Osteocyte (in vitro differentiated cells): ENCODE measurements at places on chromosomes 7 and 10. TPM values are rescaled to one million over a fixed set of nuclear protein-coding genes. Genes with fewer than 3 reads are reported as not detected.

PNLIPRP1 gene
- total RNA-seq, result not detected in 2 replicates

HOXA13 gene
- total RNA-seq, result not detected in 2 replicates

SPDYE11 gene
- total RNA-seq, result not detected in 2 replicates

CCL24 gene
- total RNA-seq, result not detected in 2 replicates

PRSS2 gene
- not detected in 2 replicates for total RNA-seq

SLC26A5 gene
- not detected in 2 replicates for total RNA-seq

NUDT1 gene
- total RNA-seq, result 12.8 and 14.8 TPM in 2 replicates

CCNJ gene
- total RNA-seq, result 6.9 and 9.6 TPM in 2 replicates

FGFBP3 gene
- 3.1 and 3.7 TPM in 2 replicates for total RNA-seq

MUC3A gene
- not detected in 2 replicates for total RNA-seq

CYP51A1 gene
- 49.2 and 50.2 TPM in 2 replicates for total RNA-seq

GPR15LG gene
- not detected in 2 replicates for total RNA-seq

GNAT3 gene
- total RNA-seq, result not detected in 2 replicates

ARID5B gene
- 87.3 and 89.4 TPM in 2 replicates for total RNA-seq

VSIR gene
- 0.16 and 0.75 TPM in 2 replicates for total RNA-seq

ZNF722 gene
- not detected in 2 replicates for total RNA-seq

DUSP5 gene
- total RNA-seq, result 11.0 and 16.1 TPM in 2 replicates

PDZD7 gene
- 1.9 and 2.1 TPM in 2 replicates for total RNA-seq

SPAG6 gene
- total RNA-seq, result not detected in 2 replicates

CALU gene
- 516 and 530 TPM in 2 replicates for total RNA-seq

TRIM74 gene
- total RNA-seq, result 1.5 and 1.7 TPM in 2 replicates

ADCK2 gene
- 25.7 and 26.1 TPM in 2 replicates for total RNA-seq

OPN4 gene
- not detected in 2 replicates for total RNA-seq

GBX1 gene
- total RNA-seq, result not detected in 2 replicates

OPN1SW gene
- not detected in 2 replicates for total RNA-seq

CDNF gene
- total RNA-seq, result 1.0 and 2.9 TPM in 2 replicates

FAM3C gene
- 37.4 and 42.0 TPM in 2 replicates for total RNA-seq

PNLIPRP3 gene
- not detected in 2 replicates for total RNA-seq

C7orf25 gene
- total RNA-seq, result 5.9 and 9.9 TPM in 2 replicates

CDK14 gene
- 117 and 131 TPM in 2 replicates for total RNA-seq

TMEM176B gene
- not detected in 2 replicates for total RNA-seq

STRA8 gene
- not detected in 2 replicates for total RNA-seq

SLC16A12 gene
- 7.9 and 8.4 TPM in 2 replicates for total RNA-seq

MMD2 gene
- not detected in 2 replicates for total RNA-seq

ASB10 gene
- total RNA-seq, result not detected in 2 replicates

ZNF365 gene
- total RNA-seq, result 0.44 and 1.0 TPM in 2 replicates

MRPS33 gene
- 38.0 and 42.0 TPM in 2 replicates for total RNA-seq
